Fibroblast of lung (primary cell): ENCODE measurements at places on chromosomes 7 and 10. TPM values are rescaled to one million over a fixed set of nuclear protein-coding genes. Genes with fewer than 3 reads are reported as not detected.

NEURL1 gene
- under 0.01 TPM in 1 of 2 replicates, not detected in the other for total RNA-seq

PALD1 gene
- 0.26 and 0.33 TPM in 2 replicates for total RNA-seq

PIP gene
- not detected in 2 replicates for total RNA-seq

ITIH2 gene
- total RNA-seq = not detected in 2 replicates

LIPM gene
- total RNA-seq = not detected in 2 replicates

KIN gene
- total RNA-seq = 7.2 and 10.1 TPM in 2 replicates

TRIM50 gene
- not detected in 2 replicates for total RNA-seq

UPK3B gene
- total RNA-seq = under 0.01 and 0.50 TPM in 2 replicates

CDC14C gene
- under 0.01 and 0.17 TPM in 2 replicates for total RNA-seq

SPACDR gene
- total RNA-seq = under 0.01 and 0.50 TPM in 2 replicates

AUTS2 gene
- total RNA-seq = 7.7 and 9.1 TPM in 2 replicates

SP8 gene
- total RNA-seq = not detected in 2 replicates

AKR1D1 gene
- total RNA-seq = not detected in 2 replicates

ANXA8 gene
- 0.26 TPM in 1 of 2 replicates, not detected in the other for total RNA-seq

GRK5 gene
- total RNA-seq = 19.0 and 24.1 TPM in 2 replicates

CXCL12 gene
- 526 and 611 TPM in 2 replicates for total RNA-seq

SEMA3E gene
- 1.5 and 2.0 TPM in 2 replicates for total RNA-seq

OR13A1 gene
- not detected in 2 replicates for total RNA-seq

HOXA5 gene
- 18.3 and 22.1 TPM in 2 replicates for total RNA-seq

MKI67 gene
- 0.26 and 4.3 TPM in 2 replicates for total RNA-seq

UCN3 gene
- not detected in 2 replicates for total RNA-seq

CACNB2 gene
- 0.66 and 1.5 TPM in 2 replicates for total RNA-seq

FUOM gene
- 6.4 and 15.0 TPM in 2 replicates for total RNA-seq

GARIN1A gene
- 0.51 and 1.5 TPM in 2 replicates for total RNA-seq

SHH gene
- under 0.01 TPM in 2 replicates for total RNA-seq

NME8 gene
- not detected in 2 replicates for total RNA-seq

TMEM273 gene
- total RNA-seq = 0.26 TPM in 1 of 2 replicates, not detected in the other

MYOZ1 gene
- total RNA-seq = 0.17 and 0.51 TPM in 2 replicates

GRID1 gene
- 0.33 and 0.51 TPM in 2 replicates for total RNA-seq

PON3 gene
- under 0.01 TPM in 2 replicates for total RNA-seq

ADAMTS14 gene
- 1.8 and 4.1 TPM in 2 replicates for total RNA-seq

COL1A2 gene
- 2,400 and 2,928 TPM in 2 replicates for total RNA-seq

DNTT gene
- total RNA-seq = not detected in 2 replicates

EIF4EBP2 gene
- 18.0 and 21.8 TPM in 2 replicates for total RNA-seq

PON1 gene
- not detected in 2 replicates for total RNA-seq

FAM131B gene
- 3.8 and 4.4 TPM in 2 replicates for total RNA-seq

INTS1 gene
- 22.9 and 35.5 TPM in 2 replicates for total RNA-seq

EPO gene
- not detected in 2 replicates for total RNA-seq

FKBP6 gene
- total RNA-seq = not detected in 2 replicates

SPDYE8 gene
- not detected in 2 replicates for total RNA-seq

SFXN3 gene
- total RNA-seq = 39.3 and 55.0 TPM in 2 replicates

STOX1 gene
- under 0.01 TPM in 2 replicates for total RNA-seq

COA1 gene
- 34.2 and 39.6 TPM in 2 replicates for total RNA-seq

PARD3 gene
- total RNA-seq = 43.1 and 46.4 TPM in 2 replicates

CRYGN gene
- total RNA-seq = 0.26 and 0.50 TPM in 2 replicates

ACTL6B gene
- not detected in 2 replicates for total RNA-seq

TET1 gene
- 3.3 and 3.6 TPM in 2 replicates for total RNA-seq

POLR1F gene
- 16.9 and 21.3 TPM in 2 replicates for total RNA-seq

FAM25G gene
- total RNA-seq = not detected in 2 replicates

CCM2 gene
- total RNA-seq = 40.6 and 52.4 TPM in 2 replicates

ASIC3 gene
- total RNA-seq = under 0.01 and 0.17 TPM in 2 replicates

C10orf67 gene
- total RNA-seq = under 0.01 TPM in 2 replicates
